ENCODE measurements at places on chromosomes 16 and 17.

- no peak for DNase-seq
These were observed 12.7 kb upstream of the NSRP1 start for GRCh38 chr17:30103921-30104320.

DNA sequence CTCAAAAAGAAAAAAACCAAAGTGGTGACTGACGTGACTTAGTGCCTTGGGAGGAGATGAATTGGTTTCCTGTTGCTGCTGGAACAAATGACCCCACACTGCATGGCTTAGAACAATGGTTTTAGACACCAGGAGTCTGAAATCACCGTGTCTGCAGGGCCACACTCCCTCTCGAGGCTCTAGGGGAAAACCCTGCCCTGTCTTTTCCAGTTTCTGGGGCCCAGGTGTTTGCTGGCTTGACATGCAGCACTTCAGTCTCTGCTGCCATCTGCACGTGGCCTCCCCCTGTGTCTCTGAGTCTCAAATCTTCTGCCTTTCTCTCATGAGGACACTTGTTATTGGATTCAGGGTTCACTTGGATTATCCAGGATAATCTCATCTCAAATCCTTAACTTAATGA, 323.8 kb upstream of the TNRC6C start:
- peak; percentile 95 for DNase-seq

DNA sequence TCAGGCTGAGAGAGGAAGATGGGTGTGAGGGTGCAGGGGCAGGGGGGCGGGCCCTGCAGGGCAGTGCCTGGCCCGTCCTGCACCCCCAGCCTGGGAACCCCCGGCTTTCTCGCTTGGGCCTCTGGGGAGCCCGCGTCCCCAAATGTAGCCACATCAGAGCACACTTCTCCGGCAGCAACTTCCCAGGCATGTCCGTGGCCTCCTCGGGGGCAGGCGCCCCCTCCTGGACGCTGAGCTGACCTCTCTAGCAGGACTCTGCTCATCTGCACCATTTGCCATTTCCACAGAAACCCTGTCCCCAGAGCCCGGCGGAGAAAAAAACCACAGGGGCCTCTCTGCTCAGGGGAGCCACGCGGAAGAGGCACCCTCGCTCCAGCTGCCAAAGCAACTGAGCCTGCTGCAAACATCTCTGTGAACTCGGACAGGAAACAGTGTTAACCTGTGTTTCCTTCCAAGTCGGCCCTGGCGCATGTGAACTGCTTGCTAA, 63.4 kb downstream of the KLHDC4 start:
- no peak for DNase-seq

- no peak for DNase-seq
These were observed 333.7 kb upstream of the HSBP1 start for GRCh38 chr16:83473926-83474650.

DNA sequence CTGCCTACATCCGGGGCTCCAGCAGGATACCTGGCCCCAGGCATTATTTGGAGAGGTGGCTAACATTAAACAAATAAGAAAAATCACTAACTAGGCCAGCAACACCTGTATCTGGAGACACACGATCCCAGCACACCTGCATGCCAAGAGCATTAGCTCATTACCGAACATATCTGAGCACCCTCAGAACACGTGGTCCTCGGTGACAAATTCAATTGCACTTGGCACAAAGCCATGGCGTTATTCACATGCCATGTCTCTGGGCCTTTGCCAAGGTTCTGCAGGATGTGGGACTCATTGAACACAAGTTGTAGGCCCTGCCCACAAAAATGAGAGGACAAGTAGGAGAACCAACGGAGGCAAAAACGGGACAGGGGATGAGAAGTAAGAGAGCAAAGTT, 552.3 kb downstream of the TOX3 start:
- peak; percentile 9 for DNase-seq

GRCh38 chr17:53336281-53336680, 486.4 kb upstream of the KIF2B start:
- DNase-seq, result no peak

GRCh38 chr17:64779376-64780095, 117.4 kb upstream of the SMURF2 start:
- DNase-seq, result no peak

DNA sequence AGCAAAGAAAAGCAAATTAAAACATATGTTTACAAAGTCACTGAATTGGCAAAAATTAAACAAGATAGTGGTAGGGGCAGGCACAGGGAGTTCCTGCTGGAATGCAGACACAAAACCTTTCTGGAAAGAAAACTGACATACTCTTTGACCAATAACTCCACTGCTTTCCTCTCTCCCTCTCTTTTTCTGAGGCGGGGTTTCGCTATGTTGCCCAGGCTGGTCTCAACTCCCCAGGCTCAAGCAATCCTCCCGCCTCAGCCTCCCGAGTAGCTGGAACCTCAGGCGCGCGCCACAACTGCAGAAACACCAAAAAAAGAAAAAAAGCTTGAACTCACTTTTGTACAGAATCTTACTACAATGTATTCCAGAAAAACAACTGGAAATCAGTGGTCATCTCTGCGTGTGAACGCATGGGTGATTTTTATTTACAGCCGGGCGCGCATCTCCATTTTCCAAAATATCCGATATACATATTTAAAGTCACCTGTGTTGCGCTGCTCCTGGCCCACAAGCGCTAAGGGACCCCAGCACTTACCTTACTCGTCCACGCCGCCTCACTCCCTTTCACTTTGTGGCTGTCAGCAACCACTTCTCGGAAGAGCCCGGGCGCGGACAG, 480 bp downstream of the TXNL4B start:
- peak; percentile 24 for DNase-seq

- DNase-seq, result no peak
These were observed 171.8 kb upstream of the FOXF1 start for GRCh38 chr16:86338403-86339115.

- no peak for DNase-seq
These were observed 28.0 kb downstream of the AP1G1 start for GRCh38 chr16:71780521-71781089.

- DNase-seq, result no peak
These were observed 4.2 kb upstream of the CCNF start for GRCh38 chr16:2425008-2425518.

GRCh38 chr17:67624886-67625656, 92.7 kb upstream of the NOL11 start:
- DNase-seq, result no peak

- no peak for DNase-seq
These were observed 48.1 kb upstream of the SIAH1 start for GRCh38 chr16:48433116-48433849.

GRCh38 chr16:71217506-71217905, 13.0 kb downstream of the HYDIN start:
- no peak for DNase-seq

GRCh38 chr16:56911771-56912571, 20.0 kb upstream of the HERPUD1 start:
- DNase-seq, result peak; percentile 75

GRCh38 chr17:62649570-62649969, 22.1 kb downstream of the MRC2 start:
- DNase-seq, result no peak

DNA sequence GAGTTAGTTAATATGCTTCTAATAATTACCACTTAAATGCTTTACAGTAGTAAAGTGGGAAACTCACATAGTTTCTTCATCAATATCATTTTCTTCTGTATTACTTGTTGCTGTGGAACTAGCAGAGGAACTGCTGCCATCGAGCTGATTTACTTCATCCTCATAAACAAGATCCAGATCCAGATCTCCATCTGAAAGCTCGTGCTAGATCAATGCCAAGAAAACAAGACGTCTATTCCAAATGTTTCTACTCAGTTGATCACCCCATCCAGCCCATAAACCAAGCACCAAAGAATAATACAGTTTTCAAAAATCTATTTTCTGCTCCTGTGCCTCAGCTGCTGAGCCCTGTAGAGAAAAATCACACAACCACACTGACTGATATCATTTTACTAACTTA, 59.1 kb downstream of the TRIM37 start:
- no peak for DNase-seq

DNA sequence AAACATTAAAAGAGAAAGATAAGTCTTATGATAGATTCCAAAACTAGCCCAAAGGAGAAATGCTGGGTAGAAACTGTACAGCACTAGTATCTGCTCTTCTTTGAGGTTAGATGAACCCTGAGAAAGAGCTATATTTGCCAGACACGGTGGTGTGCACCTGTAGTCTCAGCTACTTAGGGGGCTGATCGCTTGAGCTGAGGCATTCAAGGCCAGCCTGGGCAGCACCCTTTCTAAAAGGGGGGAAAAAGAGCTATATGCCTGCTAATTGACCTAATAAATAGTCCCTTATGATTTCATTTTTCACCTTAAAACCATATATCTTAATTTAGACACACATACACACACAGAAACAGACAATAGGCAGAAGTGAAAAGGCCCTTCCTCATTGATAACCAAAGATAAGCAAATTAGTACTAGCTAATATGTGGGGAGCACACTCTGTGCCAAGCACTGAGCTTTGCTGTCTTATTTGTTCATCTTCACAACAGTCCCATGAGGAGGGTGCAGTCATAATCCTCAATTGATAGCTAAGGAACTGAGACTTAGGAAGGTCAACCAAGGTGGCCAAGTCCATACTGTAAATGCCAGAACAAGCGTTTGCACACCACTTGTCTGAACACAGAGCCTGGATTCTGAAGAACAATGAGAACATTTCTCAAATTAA, 56.6 kb upstream of the NLK start:
- no peak for DNase-seq

DNA sequence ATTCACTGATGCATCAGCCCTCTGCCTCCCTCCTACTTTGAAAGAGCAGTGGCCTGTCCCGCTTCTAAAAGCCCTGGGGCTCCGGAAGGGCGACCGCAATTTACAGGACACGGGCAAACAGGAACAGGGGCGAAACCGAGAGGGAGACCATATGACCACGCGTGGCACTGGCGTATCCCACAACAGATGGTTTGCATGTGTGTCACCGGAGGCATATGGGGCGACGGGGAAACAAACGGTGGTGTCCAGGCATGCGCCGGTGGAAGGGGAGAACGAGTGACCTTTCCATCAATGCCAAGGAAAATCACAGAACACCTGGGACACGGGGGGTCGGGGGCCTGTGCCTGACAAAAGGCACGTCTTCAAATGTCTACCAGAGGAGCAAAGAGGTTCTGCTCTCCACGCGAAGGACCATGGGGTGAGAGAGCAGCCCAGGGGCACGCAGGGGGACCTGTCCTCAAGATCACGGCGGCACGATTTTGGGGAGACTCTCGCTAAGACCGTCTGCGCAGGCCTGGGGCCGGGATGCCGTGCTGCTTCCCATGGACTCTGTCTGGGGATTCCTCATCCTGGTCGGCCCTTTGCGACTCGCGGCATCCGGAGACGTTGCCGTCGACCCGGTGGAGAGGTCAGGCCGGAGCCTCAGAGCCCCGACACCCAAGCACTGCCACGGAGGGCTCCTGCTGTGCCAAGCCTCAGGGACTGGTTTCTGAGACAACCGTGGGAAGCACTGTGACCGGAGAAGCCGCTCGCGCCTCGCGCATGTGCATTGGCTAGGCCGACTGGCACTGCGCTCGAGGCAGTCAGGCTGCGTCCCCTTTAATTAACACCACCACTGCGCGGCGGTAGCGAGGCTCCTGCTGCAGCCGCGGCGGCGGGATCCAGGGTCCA, 12.8 kb upstream of the KCNJ18 start:
- DNase-seq, result no peak

GRCh38 chr17:41284043-41284442, 8.5 kb downstream of the KRTAP9-7 start:
- no peak for DNase-seq

GRCh38 chr16:23504076-23504452, 6.2 kb downstream of the GGA2 start:
- DNase-seq, result no peak

- DNase-seq, result no peak
These were observed 80.1 kb upstream of the GNG13 start for GRCh38 chr16:880471-881171.

DNA sequence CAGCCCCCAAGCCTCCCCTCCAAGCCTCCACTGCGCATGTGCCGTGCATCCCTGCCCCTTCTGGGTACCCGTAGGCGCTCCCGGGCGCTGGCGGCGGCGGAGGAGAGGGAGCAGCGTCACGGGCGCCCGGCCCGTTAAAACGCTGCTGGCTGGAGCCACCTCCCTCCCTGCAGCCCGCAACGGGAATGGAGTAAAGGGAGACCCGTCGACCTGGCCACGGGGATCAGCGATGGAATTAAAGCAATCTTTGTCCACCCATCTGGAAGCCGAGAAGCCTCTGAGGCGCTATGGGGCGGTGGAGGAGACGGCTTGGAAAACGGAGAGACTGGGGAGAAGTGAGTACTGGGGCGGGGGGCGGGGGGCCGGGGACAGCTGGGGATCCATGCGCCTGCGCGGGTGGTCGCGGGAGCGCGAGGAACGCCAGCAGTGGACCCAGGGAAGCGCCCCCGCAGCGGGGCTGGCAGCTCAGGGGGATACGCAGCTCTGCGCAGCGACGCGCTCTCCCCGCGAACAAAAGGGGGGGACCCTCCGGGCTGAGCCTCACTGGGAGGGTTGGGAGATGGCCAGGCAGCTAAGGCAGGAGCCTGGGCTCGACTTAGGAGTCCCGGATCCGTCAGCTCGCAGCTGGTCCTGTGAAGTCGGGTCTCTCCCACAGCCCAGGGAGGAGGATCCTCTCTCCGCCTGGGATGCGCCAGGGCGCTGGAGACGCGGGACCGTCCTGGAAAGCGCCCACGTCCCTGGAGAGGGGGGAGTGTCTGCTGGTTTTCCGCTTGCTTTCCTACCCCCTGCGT, at the start of gene BMERB1:
TSS of gene BMERB1 (plus strand) at position 164 of the 791 bp plus-strand sequence. CDS start at position 230, 66 bp downstream.
- DNase-seq, result peak; percentile 39

DNA sequence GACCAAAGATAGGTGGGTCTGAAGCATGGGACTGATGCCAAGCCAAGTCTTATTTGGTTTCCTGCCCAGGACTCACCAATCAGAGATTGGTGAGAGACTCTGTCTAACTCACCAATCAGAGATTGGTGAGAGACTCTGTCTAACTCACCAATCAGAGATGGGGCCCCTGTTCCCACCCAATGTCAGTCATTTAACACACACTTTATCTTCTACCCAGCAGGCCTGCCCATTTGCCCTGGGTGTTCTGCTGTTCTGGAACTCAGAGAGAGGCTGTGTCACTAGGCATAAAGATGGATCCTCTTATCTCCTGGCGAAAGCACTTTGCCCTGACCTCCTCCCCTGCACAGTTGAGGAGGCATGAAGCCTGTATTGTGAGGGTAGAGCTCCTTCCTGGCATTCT, 5.4 kb upstream of the RHOT1 start:
- no peak for DNase-seq

DNA sequence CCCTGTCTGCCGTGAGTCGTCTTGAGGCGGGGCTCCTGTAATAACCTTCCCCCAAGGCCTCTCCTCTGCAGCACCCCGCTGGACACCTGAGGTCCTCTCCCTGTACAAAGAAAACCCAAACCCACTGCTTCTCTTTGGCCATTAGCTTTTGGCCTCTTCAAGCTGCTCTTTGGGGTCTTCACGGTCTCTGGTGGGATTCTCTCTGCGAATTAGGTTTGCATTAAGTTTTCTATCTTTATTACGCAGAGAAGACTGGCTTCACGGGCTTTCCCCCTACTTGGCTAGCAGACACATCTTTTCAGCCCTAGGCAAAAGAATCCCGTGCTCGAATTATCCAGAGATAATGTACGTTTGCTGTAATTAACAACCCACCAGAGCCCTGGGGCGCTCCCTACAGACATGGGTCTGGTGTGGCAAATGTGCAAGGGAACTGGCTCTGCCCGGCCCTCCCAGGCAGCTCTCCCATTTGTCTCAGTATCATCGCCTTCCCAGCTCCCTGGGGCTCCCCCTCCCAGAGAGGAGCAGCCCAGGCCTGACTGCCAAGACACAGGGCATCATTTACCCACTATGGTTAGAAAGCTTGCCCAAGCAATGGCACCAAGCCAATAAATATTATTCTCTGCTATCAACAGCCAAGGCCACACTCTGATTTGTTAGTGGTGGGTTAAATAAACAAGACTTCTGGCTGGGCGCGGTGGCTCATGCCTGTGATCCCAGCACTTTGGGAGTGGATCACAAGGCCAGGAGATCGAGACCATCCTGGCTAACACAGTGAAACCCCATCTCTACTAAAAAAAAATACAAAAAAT, 24.7 kb upstream of the KLHDC4 start:
- no peak for DNase-seq

All from MM.1S (cell line).